ENCODE measurements at places on chromosomes 13 and 19. TPM values are rescaled to one million over a fixed set of nuclear protein-coding genes. Genes with fewer than 3 reads are reported as not detected.
A peak's percentile ranks its signal among the peaks of the same experiment; 100 is the strongest.

GRCh38 chr19:18306209-18306887 is 16.5 kb downstream of the LSM4 start:
- H3K36me3 ChIP-seq: peaks cover 25% of the 10 kb centered on the region
- H3K27me3 ChIP-seq: no peaks in the 10 kb centered on the region
- H3K4me1 ChIP-seq: peaks cover 37% of the 10 kb centered on the region
- DNase-seq: no peak
- no peak overlapping the region for H3K4me3 ChIP-seq

GRCh38 chr19:12331211-12331941 is 2.1 kb downstream of the ZNF563 start:
- H3K27ac ChIP-seq: peak overlapping the region; percentile 92
- peak; percentile 11 for DNase-seq
- peaks cover 5% of the 10 kb centered on the region for H3K36me3 ChIP-seq
- no peaks in the 10 kb centered on the region for H3K27me3 ChIP-seq

DNA sequence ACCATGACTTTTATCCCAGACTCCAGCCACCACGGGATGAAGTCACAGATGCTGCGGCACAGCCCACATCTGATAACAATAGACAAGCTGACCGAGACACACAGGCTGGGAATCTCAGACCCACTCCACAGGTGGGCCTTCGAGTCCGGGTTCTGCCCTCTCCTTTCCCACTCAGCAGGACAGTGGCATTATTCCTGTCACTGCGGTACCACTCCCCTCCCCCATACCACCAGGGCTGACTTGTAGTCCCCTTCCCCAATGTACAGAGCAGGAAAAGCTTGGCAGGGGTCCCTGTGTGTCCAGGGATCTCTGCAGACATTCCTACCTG is 179 bp upstream of the AMER2 start:
- H3K27ac ChIP-seq: no peak overlapping the region
- no peaks in the 10 kb centered on the region for H3K36me3 ChIP-seq
- no peaks in the 10 kb centered on the region for H3K27me3 ChIP-seq
- no peak overlapping the region for H3K4me3 ChIP-seq
- no peak for DNase-seq
- no peaks in the 10 kb centered on the region for H3K4me1 ChIP-seq

DNA sequence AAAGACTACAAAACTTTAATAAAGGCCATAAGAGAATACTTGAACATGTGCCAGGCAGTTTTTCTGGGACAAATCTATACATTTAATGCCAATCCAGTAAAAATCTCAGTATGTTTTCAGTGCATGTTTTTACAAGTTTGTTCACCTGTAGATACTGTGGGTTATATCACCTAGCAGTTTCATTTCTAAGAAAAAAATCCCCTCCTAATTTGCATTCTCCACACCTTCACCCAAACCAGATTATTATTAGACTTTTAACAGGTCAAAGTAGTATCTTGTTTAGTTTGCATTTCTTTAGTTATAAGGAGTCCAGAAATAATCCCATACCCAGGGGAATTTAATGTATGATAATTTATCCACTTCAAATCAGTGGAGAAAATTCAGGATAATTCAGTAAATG is 17.0 kb upstream of the LPAR6 start:
- H3K36me3 ChIP-seq: no peaks in the 10 kb centered on the region
- H3K27me3 ChIP-seq: no peaks in the 10 kb centered on the region
- no peak overlapping the region for H3K4me3 ChIP-seq
- H3K4me1 ChIP-seq: peaks cover 10% of the 10 kb centered on the region
- no peak for DNase-seq

DNA sequence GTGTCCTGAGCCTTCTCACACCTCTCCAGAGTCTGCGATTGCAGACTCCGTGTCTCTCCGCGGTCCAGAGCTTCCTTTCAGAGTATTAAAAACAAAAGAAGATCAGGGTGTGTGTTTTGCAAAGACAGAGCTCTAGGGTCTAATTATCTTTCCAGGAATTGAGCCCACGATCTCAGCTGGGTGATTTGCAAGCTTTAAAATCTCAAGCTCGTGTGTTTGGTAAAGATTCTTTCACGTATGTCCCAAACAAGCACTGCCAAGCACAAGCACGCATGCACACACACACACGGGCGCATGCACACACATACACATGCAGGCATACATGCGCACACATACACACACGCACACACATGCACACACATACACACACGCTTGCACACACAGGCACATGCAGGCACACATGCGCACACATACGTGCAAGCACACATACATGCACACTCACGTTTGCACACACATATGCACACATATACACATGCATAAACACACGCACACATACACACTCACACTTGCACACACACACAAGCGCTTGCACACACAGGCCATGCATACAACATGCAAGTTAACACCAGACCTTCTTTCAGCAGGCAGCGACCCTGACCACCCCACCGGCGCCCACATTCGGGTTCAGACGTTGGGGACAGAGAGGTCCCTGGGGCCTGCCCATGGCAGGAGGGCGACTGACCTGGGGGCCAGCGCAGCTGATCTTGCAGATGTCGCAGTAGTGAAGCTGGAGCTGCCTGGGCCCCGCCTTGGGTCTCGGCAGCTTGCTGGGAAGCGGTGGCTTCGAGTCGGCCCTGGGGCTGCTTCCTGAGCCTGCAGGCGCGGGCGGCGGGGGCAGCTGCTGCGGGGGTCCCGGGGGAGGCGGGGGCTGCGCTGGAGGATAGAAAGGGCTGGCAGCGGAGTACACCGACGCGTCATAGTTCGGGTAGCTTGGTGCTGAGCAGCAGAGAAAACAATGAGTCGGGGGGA is 37.9 kb downstream of the ZFR2 start:
- no peak for DNase-seq
- no peak overlapping the region for H3K27ac ChIP-seq
- no peak overlapping the region for H3K4me3 ChIP-seq
- H3K27me3 ChIP-seq: no peaks in the 10 kb centered on the region
- H3K4me1 ChIP-seq: no peaks in the 10 kb centered on the region
- no peaks in the 10 kb centered on the region for H3K36me3 ChIP-seq

- H3K4me3 ChIP-seq: no peak overlapping the region
- H3K36me3 ChIP-seq: no peaks in the 10 kb centered on the region
- no peaks in the 10 kb centered on the region for H3K27me3 ChIP-seq
- H3K4me1 ChIP-seq: peaks cover 13% of the 10 kb centered on the region
- no peak overlapping the region for H3K27ac ChIP-seq
Measured at GRCh38 chr19:35045667-35046300, 4.3 kb downstream of the HPN start.

The ANKRD24 gene
- total RNA-seq: 2.4 TPM

The ZNF441 gene
- 23.5 TPM for total RNA-seq

The MYH14 gene
- not detected for total RNA-seq
